ENCODE measurements at places on chromosomes 16 and 17.

DNA sequence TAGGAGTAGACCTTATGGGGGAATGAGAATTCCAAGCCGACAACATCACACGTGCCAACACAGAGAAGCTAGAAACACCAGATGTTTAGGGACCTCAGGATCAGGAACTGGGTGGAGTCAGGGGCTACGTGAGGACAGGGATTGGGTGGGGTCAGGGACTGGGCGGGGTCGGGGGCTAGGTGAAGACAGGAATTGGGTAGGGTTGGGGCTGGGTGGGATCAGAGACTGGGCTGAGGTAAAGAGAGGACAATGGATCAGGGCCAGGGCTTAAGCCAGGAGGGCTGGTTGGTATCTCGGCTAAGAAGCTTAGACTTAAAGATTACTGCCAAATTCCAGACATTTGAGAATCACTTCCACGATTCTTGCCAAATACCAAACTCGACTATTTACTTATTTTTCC lies 11.6 kb downstream of the TEKT5 start:
- no peak for DNase-seq

DNA sequence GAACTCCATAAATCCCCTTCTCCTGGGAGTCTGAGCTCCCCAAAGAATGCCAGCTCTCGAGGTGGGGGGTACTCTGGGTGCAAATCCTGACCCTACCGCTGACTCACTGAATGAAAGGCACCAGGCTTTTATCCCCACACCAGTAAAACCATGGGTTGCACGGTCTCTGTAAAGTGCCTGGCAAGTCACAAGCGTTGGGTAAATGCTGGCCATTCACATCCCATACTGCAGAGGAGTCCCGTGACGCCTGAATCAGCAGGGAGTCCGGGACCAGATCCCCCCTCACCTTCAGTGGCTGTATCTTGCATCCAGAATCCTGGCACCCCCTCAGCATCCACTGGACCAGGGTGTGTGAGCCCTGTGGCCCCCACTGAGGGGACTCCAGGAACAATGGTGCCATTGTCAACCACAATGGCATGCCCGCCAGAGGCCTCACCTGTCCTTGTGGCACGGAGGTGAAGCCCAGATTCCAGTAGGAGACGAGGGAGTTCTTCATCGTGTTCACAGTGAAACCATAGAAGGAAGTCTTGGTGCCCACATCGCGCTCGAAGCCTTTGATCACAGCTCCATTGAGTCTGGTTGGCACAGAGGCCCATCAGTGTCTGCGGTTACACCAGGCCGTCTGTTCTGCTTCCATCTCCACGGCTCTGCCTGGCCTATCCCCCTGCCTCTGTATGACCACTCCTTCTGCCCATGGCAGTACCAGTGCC lies 13.3 kb downstream of the ST6GALNAC2 start:
- DNase-seq = no peak

- no peak for DNase-seq
Measured at GRCh38 chr16:82425661-82426060, 201.1 kb upstream of the CDH13 start.

GRCh38 chr17:63082273-63082861 lies 116.3 kb downstream of the TANC2 start:
- no peak for DNase-seq

- DNase-seq = no peak
Measured at GRCh38 chr16:57252148-57252721, 7.2 kb downstream of the ARL2BP start.

- DNase-seq = no peak
Measured at GRCh38 chr17:49297141-49297540, 64.9 kb downstream of the ZNF652 start.

- no peak for DNase-seq
Measured at GRCh38 chr16:5865236-5865635, 767.6 kb upstream of the EEF2KMT start.

- DNase-seq = no peak
Measured at GRCh38 chr16:63617990-63618763, 1503.7 kb downstream of the CDH11 start.

DNA sequence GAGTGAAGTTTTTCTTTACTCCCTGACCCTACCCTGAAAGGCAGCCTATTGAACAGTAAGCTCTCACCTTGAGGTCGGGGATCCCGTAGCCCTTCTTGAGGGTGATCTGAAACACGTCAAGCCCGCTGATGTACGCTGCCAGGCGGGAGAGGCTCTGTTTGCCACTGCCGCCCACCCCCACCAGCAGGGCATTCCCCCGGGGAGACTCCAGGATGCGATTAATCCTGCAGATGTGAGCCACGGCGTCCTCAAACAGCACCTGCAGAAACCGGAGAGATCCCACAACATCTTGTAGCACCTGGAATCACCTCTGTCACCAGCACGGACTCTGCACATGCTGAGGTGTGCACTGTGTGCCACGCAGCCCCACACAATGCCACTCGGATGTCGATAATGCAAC lies 96.8 kb downstream of the PGS1 start:
- DNase-seq = no peak

DNA sequence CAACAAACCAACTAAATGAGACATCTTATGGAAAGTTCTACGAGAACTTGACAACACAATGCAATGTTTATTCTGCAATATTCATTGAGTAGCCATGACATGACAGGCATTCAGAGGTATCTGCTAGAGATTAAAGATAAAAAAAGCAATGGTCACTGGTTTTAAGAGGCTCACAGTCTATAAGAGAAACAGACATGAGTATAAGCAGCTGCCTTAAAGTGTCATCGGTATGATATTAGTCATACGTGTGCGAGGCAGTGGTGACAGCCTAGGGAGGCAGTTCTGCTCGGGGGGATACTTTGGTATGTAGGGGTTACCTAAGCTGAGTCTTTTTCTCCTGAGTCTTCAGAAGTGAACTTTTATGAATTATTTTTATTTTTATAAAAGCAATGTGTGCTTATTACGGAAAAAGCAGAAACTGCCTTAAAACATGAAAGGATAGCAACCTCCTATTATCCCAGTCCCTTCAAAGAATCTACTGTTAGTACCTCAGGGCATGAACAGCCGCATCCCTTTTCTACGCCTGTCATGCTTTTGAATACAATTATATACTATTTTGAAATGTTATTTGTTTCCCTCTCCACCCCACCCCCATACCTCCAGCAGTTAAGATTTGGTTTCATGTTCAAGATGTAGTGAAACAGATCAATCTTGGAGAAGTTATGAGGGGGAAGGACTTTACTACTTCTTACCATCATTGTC lies 7.7 kb downstream of the ST6GALNAC1 start:
- no peak for DNase-seq

GRCh38 chr17:48202959-48203358 lies 95.4 kb downstream of the SNX11 start:
- DNase-seq = no peak

- DNase-seq = no peak
Measured at GRCh38 chr17:511833-512251, 159.2 kb upstream of the RPH3AL start.

GRCh38 chr16:29806641-29807425 lies 504 bp downstream of the MAZ start:
- no peak for DNase-seq

DNA sequence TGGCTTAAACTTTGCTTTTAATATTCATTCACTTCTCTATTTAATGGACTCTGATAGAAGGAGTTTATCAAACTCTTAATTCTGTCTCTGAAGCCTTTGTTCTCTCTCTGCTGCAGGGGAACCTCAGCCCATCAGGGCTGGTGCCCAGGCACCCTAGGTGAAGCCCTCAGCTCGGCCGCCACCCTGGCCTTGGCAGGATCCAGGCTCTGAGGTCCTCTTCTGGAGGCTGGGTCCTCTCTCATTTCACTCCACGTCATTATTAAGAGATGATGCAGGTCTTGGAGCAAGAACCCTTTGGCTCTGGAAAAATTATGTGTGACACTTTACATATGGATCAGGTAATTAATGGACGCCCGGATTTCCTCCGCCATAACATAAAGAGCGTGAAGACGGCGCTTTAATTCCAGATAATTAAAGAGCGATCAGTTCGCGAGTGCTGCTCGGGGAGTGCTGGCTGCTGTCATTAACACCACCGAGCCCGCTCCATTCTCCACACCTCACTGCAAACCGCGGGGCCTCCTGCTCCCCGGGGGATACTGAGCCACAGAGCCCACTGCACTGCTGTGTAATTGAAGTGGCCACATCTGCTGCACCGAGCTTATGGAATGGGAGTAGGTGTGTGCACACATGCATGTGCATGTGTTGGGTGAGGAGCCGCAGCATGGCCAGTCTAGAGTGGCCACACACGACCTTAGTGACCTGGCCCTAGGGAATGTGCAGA lies 259.4 kb upstream of the TNRC6C start:
- no peak for DNase-seq

DNA sequence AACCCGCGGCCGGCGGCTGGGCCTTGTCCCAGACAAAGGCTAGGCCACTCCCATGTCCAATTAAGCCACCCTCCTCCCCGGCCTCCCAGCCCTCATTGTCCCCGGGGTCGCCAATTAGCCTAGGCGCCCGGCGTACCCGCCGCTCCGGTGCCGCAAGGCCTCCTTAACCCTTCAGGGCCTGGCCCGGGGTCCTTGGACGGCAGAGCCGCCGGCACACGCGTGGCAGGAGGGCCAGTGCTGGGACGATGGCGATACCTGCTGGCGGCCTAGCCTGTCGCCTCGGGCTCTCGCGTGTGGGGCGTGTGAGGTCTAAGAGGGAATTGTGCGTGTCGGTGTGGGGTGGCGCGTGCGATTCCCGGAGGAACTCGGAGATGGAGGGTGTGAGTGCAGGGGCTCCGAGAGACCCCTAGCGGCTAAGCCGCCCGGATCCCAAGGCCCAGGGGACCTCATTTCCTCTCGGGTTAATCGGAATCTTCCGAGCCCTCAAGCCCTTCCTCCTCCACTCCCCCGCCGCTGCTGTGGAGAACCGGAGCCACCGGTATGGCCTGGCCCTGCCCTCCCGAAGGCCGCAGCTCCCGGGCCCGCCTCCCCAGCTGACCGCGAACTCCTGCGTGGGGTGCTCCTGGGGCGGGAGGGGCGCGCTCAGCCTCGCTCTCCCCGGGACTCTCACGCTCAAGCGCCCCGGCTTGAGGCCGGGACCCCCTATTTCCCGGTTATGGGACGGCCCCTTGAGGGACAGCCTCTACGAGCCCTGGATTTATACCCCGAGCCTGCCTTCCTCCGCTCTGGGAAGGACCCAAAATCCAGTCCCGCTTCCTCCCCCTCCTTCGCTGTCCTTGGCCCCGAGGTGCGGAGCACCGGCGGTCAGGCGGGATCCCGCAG lies 11.9 kb downstream of the TBX2 start:
- no peak for DNase-seq

GRCh38 chr17:14091367-14091766 lies 22.1 kb downstream of the COX10 start:
- no peak for DNase-seq

DNA sequence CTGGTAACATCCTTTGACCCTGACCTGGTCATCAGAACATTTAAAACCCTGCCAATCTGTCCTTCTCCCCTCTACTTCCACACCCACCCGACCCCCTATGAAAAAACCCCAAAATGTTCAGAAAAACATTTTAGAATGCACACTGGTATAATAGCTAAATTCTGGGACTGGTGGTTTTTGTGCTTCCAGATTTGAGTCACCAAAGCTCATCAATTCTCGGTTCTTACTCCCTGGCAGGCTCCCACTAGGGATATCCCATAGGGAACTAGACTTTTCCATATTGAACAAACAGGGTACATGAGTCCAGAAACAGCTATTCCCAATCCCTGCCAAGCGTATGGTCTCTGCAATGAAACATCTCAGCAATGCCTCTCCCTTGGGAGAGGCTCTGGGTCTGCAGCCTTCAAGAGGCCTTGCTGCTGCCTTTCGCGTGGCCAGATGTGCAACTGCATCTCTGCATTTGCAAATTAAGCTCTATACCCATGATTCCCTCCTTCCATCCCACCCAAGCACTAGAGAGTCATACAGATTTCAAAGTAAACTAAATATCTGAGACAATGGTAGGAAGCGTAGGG lies 67.7 kb downstream of the SMG6 start:
- no peak for DNase-seq

DNA sequence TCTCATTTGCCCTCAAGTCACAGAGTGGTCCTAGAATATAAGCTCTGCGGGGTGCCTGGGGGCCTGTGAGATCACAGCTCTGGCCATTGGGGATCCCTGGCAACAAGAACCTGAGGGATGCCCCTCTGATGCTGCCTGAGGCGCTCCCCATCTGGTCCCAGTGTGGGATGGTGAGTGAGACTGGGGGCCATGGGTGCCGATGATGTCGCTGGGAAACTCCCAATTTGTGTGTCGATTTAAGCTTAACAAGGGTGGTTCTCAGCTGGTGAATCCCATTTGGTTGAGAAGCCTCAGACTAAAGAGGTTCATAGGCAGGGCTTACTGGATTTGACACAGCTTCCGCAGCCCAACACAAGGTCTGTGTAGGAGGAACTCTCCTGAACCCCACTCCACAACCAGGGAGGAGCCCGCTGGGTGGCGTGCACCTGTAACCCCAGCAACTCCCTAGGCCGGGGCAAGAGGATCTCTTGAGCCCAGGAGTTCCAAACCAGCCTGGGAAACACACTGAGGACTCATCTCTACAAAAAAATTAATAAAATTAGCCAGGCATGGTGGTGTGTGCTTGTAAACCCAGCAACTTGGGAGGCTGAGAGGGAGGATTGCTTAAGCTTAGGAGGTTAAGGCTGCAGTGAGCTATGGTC lies 63.7 kb upstream of the SIAH1 start:
- DNase-seq = no peak

DNA sequence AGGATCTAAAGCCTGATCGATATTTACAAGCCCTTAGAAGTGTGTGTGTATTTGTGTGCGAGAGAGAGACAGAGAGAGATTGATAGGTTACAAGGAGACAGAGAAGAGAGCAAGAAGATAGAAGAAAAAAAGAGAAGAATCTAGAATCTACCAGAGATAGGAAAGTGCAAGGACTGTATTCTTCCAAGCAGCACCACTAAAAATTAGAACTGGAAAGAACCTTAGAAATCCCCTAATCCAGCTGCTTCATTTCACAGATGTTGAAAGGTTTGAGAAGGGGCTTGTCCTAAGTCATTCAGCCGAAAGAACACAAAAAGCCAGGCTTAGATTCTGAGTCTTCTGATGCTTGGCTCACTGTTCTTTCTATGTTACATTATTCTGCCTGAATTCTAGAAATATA lies 92.2 kb downstream of the HS3ST3A1 start:
- no peak for DNase-seq

DNA sequence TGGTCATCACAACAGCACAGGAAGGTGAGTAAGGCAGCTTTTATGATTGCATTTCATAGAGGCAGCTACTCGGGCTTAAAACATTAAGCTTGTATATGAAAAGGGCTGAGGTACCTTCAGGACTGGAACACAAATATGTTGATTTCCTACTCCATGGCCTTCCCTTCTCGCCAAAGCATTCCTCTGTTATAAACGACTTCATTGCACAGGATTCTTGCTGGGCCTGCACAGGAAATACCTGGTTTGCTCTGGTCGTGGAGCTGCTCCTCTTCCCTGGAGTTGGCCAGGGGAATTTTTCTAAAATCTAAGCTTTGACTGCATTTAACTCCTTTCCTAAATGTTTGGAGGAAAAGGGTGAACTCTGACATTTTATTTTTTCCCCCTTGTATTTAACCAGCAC lies 49.0 kb downstream of the CHD9 start:
- DNase-seq = no peak

DNA sequence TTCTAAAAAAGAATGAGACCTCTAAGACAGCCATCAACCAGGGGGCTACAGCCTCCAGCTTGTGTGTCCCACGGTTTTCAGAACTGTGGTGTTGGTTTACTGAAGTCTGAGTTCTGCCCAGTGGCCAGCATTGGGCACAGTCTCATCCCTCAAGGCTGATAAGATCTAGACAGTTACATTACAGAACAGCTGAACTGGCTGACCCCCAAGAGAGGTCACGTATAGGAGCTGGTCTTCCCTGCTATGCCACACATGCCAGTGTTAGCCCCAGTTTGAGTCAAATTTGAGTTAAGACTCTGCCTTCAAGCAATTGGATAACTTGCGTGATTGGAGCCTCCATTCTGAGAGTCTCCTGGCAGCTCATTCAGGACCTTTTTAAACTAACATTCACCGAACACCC lies 14.8 kb upstream of the NUP93 start:
- no peak for DNase-seq
